ENCODE measurements at places on chromosomes 7 and 10.

DNA sequence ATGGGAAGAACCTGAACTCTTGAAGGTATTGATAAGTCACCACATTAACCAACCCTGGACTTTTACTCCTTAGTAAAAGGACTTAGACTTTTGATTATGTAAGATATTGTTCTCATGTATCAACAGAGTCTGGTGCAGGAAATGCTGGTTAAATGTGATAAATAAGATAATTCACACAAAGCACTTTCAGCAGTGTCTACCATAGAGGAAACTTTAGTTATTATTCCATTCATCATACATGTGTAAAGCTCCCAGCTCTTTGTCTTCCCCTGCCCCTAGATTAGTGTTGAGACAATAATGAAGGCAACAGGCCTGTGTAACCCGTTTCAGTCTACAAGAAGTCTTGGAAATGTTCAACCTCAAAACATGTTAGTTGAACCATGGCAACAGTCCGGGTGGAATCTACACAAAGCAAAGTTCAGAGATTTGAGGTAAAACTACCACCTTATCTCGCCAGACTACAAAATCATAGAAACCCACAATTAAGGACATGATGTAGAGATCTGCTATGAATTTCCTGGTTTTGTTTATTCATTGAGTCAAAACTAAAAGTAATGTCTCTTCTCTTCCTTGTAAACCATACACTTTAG lies 109.9 kb upstream of the ADO start:
- no peak for DNase-seq

DNA sequence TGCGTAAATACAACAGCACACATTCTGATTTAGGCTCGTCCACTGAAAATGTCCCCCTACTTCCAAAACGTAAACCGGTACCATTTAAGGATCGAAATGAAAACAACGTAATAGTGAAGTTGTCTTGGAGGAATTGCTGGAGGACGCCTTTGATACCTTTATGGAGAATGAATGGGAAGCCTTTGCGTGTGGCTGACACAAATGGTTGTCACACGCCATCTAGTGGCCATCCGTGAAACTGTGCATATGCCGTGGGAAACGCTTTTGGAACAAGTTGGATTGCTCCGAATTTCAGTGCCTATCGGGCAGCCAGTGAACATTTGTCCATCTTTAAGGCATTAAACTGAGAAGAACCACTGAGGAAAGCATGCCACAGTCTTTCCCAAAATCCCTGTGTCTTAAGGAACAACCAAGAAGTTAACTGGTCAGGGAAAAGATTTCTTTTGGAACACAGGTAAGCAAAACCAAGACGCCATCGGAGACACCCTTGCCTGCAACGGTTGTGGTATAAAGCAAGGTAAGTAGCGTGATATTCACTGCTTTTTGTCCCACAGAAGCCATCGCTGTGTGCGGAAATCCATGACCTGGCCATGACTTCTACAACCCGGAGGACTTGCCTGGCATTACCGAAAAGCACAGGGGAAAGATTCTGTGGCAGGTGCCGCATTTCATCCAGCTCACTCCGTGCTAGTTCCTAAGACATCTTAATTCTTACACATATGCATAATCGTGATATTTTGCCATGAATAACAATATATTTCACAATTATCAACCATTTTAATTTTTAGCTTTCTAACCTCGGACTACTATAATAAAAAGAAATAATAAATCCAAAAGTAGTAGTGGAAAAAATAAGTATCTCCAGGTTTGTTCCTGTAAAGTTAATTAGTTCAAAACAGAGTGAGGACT lies 100.6 kb downstream of the FAM204A start:
- DNase-seq = peak; percentile 48

GRCh38 chr10:119222966-119223386 lies 15.6 kb downstream of the GRK5 start:
- DNase-seq = no peak

- no peak for DNase-seq
Observed at GRCh38 chr10:103709341-103709920, 145.9 kb downstream of the SH3PXD2A start.

DNA sequence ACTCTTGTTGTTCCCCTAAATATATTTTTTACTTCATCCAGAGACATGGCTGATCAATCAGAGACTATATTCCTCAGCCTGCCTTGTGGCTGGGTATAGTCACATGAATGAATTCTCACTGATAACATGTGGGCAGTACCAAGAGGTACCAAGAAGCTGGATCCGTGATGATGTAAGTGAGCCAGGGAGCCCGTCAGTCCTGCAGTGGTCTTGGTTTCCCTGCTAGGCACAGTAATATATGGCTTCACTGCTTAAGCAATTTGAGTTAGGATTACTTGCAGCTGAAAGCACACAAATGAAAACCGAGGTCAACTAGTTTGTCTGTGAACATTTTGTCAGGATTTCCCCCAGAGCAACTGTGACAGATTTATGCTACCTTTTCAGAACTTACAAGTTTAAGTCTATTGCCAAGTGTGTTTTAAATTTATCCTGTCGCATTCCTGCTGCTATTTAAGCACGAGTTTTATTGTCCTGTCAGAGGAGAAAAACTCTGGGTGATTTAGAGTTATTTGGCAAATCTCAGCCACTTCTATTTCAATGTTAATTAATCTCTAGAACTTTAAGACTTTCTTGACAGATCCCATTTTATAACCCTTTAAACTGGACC lies 381.8 kb downstream of the PHF14 start:
- DNase-seq = no peak

GRCh38 chr7:43077285-43077684 lies 35.2 kb upstream of the HECW1 start:
- no peak for DNase-seq

GRCh38 chr7:4202154-4202736 lies 479.9 kb upstream of the FOXK1 start:
- no peak for DNase-seq

DNA sequence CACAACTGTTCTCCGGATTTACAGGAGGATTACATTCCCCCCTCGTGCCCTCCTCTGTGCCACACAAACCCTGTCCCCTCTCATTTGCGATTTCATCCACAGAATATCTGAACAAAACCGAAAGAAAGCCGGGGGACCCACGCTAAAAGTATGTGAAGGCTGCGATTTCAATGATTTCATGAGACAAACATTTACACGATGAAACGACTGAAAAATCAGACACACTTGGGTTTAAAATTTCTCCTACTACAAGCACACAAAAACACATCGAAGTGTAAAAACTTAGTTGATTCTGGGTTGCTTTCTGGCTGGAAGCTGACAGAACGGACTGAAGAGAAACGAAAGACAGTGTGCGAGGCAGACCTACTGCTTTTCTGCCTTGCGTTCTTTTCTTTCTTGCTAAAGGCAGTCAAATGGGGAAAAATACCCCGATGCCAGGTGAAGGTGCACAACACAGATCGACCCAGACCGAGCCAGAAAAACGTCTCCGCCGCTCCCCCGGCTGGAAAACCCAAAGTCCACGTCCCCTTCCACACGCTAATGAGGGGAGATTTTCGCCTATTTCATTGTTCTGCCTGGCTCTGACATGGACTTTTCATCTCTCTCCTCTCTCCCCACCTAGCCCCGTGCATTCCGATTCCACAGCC lies 1.2 kb downstream of the HIPK2 start:
- no peak for DNase-seq

GRCh38 chr7:141074162-141074991 lies 513 bp downstream of the TMEM178B start:
- DNase-seq = no peak

DNA sequence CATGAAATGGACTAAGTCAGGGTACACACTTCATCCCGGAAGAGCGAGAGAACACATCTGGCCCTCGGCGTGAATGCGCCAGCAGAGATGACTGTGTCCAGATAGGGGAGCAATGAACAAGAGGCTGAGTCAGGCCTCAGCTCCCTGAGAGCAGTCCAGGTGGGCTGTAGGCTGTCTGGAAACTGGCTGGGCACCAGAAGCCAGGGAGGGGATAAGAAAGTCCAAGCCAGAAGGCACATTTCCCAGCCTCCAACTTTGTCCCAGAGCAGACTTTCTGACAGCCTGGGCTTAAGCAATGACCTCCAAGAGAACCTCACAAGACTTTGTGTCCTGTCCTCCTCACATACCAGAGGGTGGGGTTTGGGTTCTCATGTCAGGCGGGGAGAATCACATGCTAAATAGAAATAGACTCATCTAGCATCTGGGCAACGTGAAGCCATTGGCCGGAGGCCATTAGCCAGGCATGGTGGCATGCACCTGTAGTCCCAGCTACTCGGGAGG lies 157.2 kb downstream of the ARHGAP12 start:
- no peak for DNase-seq

DNA sequence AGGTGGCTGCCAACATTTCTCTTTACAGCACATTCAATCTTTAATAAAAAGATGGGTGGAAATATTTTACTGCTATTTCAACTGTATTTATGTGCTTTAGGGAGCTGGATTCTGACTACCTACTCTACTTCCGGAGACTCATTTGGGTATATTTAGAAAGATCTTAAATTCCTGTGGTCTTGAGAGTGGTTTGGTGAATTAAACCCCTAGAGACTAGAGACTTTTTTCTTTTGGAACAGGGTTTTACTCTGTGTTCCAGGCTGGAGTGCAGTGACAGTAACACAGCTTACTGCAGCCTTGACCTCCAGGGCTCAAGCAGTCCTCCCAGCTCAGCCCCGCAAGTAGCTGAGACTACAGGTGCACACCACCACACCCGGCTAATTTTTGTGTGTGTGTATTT lies 79.0 kb upstream of the HABP2 start:
- no peak for DNase-seq
